Stimulated activated CD8-positive, alpha-beta memory T cell treated with anti-CD3 and anti-CD28 coated beads, Interleukin-15, amount 100 ng/mL, for 24 hours (primary cell): ENCODE measurements at places on chromosomes 2 and 18.

DNA sequence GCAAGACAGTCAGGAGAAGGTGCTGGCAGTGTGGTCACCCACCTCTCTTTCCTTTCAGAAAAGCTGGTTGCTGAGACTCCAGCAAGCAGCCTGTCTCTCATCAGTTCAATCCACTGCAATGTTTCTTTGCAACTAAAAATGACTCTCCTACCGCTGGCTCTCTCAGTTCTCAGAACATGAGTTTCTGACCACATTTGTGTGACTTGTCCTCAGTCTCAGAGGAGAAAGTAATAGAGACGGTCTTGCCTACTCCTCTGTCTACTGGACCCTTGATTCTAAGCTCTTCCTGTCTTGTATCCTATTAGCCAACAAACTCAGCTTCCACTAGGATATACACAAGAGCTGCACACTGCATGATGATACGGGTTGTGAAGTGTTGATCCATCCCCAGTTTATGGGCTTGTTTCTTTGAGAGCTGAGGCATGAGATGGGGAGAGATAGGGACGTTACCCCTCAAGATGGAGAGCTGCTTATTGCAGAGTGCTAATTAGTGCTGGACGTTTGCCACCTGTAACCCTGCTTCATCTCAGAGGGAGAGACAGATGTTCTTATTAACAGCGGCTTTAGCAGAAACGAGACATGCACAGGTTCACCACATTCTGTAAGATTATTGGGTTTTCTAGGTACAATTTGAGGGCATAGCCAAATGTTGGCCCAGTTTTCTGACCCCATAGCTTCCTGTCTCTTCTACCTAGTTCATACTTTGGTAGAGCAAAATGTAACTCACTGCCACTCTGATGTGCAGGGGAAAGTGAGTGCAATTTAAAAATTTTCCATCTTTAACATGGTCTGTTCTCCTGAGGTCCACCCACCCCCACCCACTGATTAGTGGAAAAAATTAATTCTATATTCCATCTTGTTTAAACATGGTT, 32.4 kb upstream of the YWHAQ start:
- DNase-seq: no peak

DNA sequence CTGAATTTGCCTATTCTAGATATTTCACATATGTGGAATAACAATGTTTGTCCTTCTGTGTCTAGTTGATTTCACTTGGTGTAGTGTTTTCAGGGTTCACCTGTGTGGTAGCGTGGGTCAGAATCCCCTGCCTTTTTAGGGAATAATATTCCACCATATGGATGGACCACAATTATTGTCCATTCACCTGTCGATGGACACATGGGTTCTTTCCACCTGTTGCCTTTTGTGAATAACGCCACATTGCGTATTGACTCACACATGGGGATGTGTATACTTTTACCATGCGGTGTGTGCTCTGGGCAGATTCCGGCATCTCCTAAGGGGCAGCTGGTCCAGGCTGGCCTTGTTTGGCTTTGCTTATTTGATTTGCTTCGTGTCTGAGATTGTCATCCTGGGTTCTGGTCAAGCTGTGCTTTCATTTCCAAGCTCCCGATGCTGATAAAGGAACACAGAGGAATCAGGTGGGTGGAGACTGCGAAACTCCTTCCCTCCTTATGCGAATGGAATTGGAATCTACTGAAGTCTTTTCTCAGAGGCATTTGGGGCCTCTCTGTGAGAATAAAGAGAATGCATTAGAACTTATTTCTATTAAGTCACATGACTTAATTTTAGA, 18.9 kb upstream of the ALLC start:
- DNase-seq: no peak

GRCh38 chr18:13531681-13532325, 194.6 kb downstream of the FAM210A start:
- DNase-seq: no peak

- no peak for DNase-seq
Observed at GRCh38 chr2:119744335-119744939, 15.3 kb upstream of the PTPN4 start.

GRCh38 chr2:191231995-191232394, 13.2 kb upstream of the MYO1B start:
- no peak for DNase-seq

GRCh38 chr18:70892381-70892780, 603.5 kb downstream of the SOCS6 start:
- DNase-seq: no peak

- no peak for DNase-seq
Observed at GRCh38 chr2:16973586-16974286, 308.1 kb upstream of the CYRIA start.

DNA sequence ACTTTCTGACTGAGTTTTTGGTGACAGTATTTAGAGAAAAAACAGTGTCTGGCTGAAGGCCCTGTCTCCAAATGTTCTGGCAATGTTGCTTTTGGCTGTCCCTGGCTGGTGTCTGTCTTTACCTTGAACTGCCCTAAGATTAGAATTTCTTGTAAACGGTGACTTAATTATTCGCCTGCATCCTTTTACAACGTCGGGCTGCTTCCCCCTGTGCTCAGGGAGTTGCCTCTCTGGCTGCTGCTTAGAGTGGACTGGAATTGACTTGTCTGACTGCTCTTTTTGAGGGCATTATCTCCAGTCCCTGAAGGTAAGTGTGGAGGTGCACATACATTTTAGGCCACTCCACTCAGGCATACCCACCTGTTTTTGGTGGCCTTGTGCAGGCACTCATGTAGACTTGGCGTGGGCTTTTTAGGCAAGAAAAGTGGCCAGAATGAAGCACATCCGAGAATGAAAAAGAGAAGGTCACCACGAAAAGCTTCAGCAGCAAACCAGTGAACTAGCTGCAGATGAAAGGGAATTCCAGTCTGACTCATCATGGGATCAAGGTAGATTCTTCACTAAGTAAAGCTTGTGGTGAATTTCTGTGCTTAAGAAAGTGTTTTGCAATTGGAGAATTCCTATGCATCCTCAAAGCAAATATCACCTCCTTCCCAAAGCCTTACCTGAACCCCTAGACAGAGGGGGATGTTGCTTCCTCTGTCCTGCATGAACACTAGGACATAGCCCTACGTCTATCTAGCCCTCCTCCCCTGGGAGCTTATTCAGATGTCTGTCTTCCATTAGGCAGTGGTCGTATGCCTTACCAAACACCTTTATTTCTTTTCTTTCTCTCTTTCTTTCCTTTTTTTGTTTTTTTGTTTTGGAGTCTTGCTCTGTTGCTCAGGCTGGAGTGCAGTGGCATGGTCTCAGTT, 230.3 kb upstream of the TRIB2 start:
- no peak for DNase-seq

DNA sequence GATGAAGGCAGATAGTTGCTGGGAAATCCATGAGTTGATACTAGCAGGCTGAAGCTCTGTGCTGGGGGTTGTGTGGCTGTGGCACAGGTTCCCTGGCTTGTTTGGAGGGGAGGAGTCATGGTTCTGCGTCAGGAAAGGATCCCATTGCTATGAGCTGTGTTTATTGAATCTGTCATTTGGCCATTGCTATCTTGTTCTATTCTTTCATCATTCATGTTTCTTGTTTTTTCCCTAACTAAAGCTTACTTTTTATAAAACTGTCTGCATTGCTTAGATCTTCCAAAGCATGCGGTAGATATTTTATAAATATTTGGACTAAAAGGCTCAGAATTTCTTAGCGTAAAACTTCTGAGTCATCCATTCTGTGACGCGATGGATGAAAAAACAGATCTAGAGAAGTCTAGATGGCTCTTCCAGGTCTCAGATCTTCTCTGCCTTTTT, 335.3 kb downstream of the PTPRM start:
- DNase-seq: no peak

GRCh38 chr18:22826726-22827125, 106.4 kb upstream of the RBBP8 start:
- no peak for DNase-seq

GRCh38 chr18:76565238-76566173, 70.5 kb upstream of the ZNF516 start:
- no peak for DNase-seq

DNA sequence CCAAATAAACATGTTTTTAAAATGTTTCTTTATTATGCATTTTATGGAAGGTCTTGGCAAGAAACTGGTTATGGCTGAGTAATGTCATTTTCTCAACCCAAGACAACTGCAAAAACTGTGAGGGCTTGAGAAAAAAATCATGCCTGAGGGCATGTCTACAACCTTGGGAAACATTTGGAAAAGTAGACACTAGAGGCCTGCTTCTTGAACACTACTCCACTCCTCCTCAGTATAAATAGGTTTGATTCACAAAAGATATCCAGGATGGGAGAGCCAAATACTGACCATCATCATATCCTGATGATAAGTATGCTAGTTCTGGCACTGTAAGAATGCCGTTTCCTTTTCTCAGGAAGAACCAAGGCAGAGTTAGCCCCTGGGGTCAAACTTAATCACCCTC, 71.1 kb downstream of the OSR1 start:
- no peak for DNase-seq

GRCh38 chr2:144011553-144011952, 508.4 kb downstream of the ZEB2 start:
- no peak for DNase-seq

- no peak for DNase-seq
Observed at GRCh38 chr2:210667711-210668110, 111.3 kb downstream of the CPS1 start.

GRCh38 chr2:227862227-227862740, 9.1 kb upstream of the DAW1 start:
- no peak for DNase-seq

GRCh38 chr2:74199871-74200305, 1.5 kb downstream of the MTHFD2 start:
- DNase-seq: no peak

DNA sequence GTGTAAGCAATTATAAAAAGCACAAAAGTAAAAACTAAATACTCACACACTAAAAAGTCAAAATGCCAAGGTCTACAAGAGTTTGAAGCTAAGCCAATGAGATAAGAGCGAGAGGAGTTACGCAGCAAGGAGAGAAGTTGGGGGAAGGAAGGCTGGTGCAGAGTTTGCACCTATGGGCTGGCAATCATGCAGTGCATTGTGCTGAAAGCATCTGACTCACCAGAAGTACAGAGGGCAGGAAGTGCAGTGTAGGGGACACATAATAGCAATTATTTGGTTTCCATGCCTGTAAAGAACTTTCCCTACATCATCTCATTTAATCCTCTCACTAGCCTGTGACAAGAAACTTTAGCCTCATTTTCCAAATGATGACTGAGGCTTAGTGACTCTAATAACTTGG, 142.7 kb upstream of the KYNU start:
- DNase-seq: no peak

- DNase-seq: no peak
Observed at GRCh38 chr2:235287375-235287733, 206.5 kb upstream of the AGAP1 start.
